NCI-H1930 (cell line): ENCODE measurements at places on chromosomes 16 and 17.

- DNase-seq: no peak
Measured at GRCh38 chr16:29111421-29111820, 126.6 kb downstream of the LAT start.

DNA sequence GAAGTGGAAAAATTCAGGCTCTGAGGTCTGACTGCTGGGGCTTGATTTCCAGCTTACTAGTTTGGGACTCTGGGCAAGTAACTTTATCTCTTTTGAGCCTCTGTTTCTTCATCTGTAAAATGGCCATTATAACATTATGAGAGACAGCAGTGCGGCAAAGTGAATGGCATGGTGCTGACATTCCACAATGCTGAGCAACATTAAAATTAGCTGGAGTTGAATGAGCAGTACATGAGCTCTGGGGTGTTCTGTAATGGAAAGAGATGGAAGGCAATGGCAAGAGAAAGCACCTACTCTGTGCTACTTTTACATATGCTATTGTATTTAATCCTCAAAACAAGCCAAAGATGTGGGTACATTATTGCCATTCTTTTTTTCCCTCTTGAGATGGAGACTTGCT lies 535.7 kb upstream of the CDH11 start:
- no peak for DNase-seq

DNA sequence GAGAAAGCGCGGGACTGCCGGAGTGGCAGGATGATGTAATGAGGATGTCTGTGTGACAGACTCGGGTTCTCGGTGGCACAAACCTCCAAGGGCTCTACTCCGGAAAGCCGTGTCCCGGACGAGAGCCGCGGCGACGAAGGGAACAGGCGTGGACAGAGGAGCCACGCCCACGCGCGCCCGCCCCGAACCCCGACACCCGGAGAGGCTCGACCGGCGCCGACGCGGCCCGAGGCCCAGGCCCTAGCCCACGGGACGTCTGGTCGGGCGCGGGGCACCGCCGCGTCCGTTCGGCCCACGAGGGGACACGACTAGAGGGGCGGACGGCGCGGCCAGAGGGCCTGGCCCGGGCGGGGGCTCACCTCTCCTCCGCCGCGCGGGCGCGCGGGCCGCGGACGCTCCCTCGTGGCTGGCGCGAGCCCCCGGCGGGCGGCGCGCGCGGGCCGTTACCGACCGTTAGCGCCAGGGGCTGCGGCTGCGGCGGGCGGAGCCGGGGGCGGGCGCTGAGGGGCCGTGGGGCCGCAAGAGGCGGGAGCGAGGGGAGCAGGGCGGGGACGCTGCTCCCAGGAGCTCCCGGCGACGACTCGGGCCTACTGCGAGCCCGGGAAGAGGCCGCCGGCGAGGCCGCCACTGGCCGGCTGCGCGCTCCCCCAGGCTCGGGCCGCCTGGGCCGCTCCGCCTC lies 2.1 kb upstream of the IRX5 start:
- DNase-seq: peak; percentile 87

DNA sequence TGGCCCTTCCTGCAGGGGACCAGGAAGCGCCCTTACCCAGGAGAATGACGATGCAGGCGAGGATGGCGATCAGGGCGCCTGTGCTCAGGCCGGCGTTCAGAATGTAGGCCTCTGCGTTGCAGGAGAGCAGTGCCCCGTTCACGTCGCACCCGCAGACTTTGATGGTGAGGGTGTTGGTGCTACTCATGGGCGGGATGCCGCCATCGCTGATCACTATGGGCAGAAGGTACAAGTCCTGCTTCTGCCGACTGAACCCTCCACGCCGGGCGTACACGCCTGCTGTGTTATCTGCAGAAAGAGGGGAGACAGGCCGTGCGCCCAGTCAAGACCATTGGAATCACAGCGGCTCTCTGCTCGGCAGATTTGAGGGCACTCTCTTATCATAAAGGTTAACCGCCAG lies 171.1 kb downstream of the CDH11 start:
- no peak for DNase-seq

DNA sequence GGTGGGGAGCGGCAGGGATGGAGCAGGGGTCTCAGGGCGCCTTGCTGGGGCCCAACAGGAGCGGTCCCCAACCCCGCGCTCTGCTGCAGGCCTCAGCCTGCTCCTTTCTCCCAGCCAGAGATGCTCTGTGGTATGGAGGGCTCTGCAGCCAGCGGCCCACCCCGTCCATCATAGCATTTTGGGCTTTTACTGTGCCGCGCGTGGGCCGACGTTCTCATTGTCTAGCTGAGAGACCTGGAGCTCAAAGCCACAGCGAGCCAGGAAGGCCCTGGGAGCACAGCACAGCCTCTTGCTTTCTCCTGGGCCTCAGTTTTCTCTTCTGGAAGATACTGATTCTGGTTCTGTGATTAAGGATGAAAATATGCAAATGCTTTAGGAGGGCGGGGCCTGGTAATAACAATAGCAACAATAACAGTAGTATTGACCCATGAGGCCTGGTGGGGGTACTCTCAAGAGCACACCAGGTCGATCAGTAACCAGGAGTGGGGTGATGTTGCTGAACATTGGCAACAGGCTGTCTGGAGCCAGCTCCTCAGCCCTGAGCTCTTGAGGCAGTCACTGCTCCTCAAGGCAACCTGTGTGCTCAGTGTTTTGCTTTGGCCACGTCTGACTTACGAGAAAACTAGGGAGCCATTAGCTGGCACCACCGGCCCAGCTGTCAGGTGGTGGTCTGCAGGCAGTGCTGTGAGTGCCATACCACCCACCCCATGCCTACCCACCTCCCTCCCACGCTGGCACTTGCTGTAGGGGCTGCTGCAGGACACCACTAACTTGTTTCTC lies 1.1 kb upstream of the RASD1 start:
- DNase-seq: no peak

DNA sequence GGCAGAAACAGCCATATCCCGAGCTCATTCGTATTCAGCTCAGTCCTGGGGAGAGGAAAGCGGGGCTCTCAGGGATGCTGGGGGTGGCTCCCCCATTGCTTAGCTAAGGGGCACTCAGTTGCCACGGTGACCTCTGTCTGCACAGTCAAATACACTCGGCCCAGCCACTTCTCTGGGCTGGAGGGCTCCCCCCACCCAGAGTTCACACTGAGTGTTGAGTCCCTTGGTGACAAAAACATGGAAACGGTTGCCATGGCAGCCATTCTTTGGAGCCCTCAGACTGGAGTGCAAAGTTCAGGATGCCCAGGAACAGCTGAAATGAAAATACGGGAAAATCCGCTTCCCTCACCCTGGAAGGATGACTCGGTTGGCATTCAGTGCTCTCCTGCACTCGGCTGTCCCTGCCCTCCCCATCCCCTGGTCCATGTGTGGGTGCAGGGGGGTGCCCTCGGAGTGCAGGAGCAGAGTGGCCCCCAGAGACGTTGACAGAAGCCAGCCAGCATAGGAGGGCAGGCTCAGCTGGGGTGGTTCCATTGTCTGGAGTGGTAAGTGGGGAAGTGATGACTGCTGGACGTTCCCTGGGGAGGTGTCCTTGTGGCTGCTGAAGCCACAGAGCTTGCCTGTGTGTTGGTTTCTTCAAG lies 216.5 kb downstream of the NTN1 start:
- DNase-seq: no peak

DNA sequence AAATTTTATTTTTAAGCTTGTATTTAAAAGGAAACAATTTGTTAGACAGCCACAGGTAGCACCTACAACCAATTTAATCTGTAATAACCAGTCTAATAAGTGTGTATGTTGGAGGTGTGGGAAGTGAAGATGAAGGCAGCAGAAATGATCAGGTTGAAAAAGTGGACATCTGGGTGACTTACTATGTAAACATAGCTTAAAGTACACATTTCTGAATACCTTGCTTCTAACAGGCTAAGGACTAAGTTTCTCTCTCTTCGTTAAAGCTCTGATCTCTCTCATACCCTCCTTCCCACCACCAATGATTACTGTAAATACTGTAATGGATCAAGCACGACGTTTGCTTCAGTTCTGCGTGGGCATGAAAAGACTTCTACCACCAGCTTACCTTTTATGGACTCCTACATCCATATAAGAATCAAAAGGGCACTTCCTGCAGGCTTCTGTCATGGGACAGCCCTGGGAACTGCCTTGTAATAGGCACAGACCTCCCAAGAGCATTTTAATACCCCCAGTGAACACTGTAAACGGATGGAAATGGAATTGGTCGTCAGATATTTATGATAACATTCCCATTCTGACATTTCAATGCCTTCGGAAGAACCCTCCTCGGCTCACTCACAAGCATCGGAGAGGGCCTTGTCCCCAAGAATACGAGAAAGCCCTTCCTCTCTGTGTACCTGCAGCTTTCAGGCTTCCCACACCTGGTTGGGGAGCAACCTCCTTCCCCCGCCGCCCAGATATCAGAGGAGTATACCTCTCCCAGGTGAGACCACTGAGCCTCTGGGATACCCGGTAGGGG lies 700 bp downstream of the CCDC43 start:
- no peak for DNase-seq

DNA sequence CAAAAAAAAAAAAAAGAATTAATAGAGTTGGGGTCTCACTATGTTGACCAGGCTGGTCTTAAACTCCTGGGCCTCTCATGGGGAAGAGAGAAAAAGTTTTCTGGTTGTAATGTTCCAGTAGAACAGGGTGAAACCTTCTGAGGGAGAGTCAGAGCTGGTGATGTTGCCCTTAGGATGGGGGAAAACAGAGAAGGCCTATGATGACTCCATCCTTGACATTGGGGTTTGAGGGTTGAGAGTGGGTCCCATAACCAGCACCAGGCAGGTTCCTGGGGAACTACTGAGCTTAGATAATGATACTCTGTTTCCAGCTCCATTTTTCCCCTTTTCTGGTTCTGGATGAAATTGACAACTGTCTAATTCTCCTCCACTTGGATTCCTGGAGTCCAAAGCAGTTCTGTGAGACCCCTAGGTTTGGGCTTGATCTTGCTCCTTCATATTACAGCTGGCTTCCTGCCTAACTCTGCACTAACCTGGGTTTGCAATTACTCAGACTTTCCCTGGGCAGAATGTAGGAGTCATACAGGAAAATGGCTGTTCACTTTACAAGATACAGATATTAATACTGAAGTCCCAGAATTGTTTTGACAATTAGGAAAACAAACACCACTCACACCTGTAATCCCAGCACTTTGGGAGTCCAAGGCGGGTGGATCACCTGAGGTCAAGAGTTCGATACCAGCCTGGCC lies 62.8 kb upstream of the B4GALNT2 start:
- DNase-seq: no peak

- no peak for DNase-seq
Measured at GRCh38 chr16:1172651-1173050, 19.7 kb downstream of the CACNA1H start.

DNA sequence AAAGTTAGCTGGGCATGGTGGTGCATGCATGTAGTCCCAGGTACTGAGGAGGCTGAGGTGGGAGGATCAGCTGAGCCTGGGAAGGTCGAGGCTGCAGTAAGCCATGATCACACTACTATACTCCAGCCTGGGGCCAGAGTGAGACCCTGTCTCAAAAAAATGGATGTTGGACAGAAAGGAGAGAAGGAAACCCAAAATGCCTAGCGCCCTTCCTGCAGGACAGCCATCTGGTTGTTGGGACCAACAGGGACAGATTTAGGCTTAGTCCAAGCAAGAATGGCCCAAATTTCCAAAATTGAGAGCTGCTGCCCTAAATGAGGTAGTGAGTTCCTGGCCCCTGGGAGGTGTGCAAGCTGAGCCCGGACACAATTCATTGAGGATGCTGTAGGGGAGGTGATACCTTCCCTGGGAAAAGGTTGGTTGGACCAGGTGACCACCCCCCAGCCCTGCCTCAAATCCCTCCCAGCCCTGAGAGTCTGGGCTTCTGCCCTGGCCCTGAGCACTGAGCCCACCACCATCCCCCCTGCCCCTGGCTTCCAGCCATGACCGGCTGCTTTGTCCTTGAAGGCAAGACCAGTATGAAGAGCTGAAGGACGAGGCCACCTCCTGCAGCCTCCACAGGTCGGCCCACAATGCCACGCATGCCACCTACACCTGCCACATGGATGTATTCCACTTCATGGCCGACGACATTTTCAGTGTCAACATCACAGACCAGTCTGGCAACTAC lies 35.1 kb downstream of the IL21R start:
- DNase-seq: no peak

- DNase-seq: no peak
Measured at GRCh38 chr16:51149721-51150164, 1.3 kb downstream of the SALL1 start.

DNA sequence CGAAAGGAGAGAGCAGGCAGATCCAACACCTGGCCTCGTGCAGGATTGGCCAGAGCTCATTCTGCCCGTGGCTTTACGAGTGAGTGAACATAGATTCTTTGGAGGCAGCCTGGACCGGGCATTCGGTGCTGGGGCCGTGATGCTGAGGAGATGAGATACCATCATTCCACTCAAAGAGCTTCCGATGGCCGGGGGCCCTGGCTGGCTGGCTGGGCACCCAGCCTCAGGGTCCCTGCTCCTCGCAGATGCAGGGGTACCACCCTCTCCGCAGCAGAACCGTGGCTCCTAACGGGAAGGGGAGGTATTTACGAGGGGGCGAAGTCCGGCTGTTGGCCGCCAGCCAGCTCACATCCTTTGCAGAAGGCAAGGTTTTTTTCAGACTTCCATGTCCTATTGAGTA lies 66.1 kb upstream of the FOXF1 start:
- no peak for DNase-seq

DNA sequence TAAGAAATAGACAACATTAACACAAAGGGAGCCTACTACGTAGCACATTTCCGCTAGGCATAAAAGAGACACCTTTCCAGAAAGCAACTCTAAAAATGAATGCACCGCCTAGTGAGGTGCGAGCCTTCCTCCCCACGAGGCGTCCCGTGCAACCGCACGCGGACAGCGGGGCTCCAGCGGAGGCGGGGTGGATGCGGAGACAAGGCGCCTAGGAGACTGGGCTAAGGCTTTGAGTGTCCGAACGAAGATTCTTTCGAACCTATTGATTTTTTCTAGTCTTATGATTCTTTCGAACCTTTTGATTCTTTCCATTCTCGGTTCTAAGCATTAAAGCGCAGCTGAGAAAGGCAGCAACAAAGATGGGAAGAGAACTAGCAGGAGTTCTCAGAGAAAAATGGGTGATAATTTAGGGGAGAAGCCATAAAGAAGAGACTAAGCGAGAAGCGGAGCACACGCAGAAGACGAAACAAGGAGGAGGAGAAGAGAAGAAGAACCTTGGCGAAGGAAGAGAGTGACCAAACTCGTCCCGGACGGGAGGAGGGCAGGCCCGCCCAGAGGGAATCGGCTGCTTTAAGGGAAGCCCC lies 394 bp upstream of the CPD start:
- DNase-seq: no peak

DNA sequence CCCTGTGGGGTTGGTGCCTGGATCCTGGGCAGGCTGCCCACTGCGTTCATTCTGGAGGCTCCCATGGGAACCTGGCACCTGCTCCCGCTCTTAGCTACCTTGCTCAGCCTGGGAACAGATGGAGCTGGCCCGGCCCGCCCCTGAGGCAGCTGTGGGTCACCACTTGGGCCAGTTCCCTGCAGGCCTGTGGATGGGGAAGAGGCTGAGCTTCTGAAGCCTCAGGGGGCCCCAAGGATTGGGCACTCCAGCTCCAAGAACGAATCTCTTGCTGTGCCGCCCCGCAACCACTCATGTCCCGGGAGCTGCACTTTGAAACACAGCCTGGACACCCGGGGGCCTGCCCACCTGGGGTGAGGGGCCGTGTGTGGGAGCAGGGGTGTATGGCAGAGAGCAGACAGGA lies 37.7 kb downstream of the BAHCC1 start:
- peak; percentile 32 for DNase-seq
